ENCODE measurements at places on chromosomes 1 and 21.

GRCh38 chr1:9344426-9345200 is 51.9 kb downstream of the SPSB1 start:
- DNase-seq: no peak

- DNase-seq: no peak
These were observed 59.4 kb upstream of the NEK2 start for GRCh38 chr1:211734791-211735190.

GRCh38 chr1:2445162-2445822 is 30.8 kb upstream of the PLCH2 start:
- DNase-seq: no peak

- DNase-seq: no peak
These were observed 76.0 kb downstream of the GLIS1 start for GRCh38 chr1:53662951-53663350.

- DNase-seq: peak; percentile 86
These were observed 9.9 kb upstream of the MTARC1 start for GRCh38 chr1:220776720-220777326.

- no peak for DNase-seq
These were observed 120.6 kb upstream of the ARHGEF16 start for GRCh38 chr1:3333903-3334302.

DNA sequence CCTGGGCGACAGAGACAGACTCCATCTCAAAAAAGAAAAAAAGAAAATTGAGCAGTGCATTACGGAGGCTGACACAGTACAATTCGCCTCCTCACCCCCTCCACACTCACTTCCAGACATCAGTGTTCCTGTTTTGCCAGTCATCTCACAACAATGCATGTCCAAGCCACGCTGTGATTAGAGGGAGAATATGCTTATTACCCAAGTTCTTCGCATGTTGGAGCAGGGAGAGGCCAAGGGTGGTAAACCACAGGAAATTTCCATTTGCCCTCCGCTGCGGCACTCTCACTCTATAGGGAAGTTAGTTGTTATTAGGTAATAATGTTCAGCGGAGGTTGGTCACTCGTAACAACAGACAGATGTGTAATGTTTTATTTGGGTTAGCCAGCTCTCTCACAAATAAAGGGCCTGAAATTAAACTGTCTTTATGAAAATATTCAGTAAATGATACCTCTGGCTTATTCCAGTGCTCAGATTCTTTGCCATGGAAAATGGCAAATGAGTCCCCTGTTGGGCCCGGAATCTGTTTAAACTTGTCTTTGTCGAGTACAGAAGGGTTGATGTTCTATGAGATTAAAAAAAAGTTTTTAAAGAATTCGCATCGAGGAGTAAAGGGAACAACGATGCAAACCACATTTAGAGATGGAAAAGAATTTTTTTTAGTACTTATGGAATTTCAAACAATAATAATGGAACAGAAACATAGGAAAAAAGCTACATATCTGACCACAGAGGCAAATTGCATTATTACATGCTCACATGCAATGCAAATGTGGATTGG is 33.1 kb downstream of the KCNJ15 start:
- no peak for DNase-seq

GRCh38 chr1:69139007-69139406 is 428.7 kb upstream of the LRRC7 start:
- DNase-seq: no peak

DNA sequence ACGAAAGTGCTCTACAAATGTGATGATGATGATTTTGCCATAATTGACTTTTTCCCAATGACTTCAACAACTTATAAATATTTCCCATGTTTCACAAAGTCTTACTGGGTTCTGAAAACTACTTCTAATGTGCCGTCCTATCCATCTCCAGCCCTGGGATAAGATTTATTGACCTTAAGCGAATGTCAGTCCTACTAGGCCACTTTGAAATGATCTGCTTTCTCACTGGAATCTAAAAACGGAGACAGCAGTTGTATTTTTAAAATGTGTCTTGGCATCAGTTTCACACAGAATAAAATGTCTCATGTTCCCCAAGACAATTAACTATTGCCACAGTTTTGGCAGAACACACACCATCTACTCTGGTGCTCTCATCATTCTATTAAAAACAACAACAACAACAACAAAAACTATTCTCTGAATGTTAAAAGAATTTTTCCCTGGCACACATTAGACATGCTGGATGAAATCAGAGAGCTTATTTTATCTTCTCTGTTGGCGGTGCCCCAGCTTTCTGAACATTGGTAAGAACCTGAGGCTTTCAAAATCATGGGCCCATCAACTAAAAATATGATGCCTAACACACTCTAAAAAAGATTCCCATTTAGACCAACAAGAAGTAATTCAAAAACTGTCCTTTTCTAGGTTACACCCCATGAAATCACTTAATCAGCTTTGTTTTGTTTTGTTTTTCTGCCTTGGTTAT is 23.1 kb upstream of the DNASE2B start:
- DNase-seq: no peak

GRCh38 chr1:11058595-11059154 is 1.1 kb downstream of the SRM start:
- no peak for DNase-seq

DNA sequence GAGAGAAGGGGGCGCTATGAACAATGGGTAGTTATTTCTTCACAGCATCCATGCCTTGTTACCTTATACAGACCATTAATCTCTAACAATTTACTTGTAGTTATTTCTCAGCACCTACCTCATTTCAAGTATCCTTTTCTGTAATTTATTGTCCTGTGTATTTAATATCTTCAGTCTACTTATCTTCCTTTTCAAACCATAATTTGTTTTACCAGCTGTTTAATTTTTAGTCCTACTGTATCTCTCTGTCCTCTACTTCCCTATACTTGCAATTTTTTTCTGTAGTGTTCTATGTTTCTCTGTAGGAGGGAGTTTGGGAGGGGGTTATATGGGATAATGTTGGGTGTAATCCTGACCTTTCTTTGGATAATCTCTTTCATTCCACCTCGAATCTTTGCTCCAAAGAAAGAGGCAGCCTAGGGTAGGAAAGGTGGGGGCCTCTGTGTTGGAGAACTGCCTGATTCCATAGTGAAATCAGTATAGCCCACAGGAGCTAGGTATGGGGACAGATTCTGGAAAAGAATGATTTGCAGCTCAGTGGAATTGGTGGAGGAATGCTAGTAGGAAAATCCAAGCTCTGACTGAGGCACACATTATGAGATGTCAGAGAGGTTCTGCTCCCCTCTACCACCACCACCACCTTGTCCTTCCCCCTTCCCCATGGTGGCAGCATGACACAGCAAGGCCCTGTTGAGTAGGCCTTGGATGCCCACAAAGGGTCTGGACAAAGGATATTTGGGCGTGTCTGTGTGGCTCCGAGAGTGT is 642 bp downstream of the MLLT11 start:
- no peak for DNase-seq

DNA sequence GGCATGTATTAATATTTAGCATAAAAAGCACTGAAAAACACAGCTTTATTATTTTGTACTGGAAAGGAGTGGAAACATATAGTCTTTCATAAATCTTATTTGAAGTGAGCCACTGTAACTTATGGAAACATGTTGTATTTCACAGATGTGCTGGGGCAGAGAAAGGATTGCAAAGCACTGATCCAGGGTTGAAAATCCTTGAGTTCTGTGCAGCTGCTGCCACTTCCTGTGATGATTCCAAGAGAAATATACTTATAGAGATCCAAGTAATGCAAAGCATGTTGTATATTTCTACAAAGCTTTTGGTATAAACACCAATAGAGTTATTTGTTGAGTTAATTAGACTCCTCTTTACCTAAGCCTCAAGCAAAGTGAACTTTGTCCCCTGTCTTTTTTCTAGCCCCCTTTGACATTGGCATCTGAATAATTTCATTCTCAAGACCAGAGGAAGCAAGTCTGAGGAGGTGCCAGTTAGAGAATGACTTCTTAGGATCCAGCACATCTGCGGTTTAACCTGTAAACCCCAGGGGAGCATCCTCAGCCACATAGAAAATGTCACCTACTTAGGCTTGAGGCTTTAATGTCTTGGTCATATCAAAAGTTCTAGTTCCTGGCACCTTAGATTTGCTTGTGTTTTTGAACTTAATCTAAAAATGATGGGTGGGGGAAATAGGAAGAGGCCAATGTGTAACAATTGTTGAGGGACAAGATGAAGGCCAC is 173.3 kb downstream of the FASLG start:
- DNase-seq: no peak

DNA sequence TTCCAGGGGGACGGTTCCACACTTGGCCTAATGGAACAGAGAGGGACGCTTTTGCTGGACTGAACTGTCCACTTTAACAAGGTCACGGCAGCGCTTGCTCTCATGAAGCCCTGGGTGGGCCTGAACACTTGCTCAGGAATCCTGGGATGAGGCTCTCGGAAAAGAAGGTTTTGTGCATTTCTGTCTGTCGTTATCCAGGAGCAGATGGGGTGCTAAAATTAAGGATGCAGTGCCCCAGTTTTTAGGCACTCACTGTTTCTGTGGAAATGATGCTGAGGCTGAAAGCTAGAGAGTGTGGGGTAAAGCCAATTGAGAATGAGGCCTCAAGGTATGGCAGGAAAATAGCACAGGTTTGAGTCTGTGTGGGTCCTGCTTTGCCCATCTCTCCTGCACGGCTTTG is 111.0 kb downstream of the DAB1 start:
- DNase-seq: no peak

DNA sequence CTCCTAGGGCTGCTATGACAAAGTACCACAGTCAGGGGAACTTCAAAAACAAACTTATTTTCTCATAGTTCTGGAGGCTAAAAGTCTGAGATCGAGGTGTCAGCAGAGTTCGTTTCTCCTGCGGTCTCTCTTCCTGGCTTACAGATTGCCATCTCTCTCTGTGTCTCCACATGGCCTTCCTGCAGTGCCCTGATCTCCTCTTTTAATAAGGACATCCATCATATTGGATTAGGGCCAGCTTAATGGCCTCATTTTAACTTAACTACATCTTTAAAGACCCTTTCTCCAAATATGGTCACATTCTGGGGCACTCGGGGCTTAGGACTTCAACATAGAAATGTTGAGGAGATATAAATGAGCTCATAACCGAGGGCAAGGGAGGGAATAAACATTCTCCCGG is 12.2 kb downstream of the C1orf74 start:
- DNase-seq: no peak

DNA sequence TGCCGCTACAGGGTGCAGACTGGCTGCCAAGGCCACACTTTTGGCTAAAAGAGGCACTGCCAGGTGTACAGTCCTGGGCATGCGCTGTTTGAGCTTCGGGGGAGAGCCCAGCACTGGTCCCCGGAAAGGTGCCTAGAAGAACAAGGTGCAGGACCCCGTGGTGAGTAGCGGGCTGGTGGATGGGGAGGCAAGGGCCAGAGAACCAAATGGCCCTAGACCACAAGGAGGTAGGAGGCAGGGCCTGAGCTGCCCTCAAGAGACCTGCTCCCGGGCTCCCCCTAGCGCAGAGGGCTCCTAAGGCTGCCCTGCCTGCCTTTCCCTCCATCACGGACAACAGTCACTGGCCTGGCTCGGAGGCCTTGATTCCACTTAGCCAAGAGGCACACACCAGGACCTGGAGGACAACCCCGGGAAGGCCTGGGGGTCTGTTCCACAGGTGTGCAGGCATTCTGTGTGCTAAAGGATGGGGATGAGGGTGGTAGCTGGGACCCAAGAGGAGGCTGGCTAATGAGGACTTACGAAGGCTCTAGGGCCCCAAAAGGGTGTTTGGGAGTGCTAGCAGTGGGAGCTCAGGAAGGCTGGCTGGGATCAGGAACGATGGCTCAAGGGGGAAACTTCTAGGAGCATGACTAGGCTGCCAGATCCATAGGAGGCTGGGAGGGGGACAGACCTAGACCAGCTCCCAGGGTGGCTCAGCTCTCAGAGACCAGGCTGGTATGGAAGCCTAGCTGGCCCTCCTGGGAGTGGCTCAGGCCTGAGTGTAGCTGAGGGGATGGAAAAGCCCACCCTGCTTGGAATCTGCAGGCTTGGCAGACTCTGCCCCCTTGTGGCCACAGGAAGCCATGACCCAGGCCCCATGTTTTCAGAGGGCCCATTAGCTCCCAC is 742 bp downstream of the ARTN start:
- DNase-seq: peak; percentile 83

- DNase-seq: peak; percentile 68
These were observed 1.1 kb downstream of the C21orf58 start for GRCh38 chr21:46322351-46323226.

- DNase-seq: no peak
These were observed 111.2 kb downstream of the OMA1 start for GRCh38 chr1:58435376-58435775.

DNA sequence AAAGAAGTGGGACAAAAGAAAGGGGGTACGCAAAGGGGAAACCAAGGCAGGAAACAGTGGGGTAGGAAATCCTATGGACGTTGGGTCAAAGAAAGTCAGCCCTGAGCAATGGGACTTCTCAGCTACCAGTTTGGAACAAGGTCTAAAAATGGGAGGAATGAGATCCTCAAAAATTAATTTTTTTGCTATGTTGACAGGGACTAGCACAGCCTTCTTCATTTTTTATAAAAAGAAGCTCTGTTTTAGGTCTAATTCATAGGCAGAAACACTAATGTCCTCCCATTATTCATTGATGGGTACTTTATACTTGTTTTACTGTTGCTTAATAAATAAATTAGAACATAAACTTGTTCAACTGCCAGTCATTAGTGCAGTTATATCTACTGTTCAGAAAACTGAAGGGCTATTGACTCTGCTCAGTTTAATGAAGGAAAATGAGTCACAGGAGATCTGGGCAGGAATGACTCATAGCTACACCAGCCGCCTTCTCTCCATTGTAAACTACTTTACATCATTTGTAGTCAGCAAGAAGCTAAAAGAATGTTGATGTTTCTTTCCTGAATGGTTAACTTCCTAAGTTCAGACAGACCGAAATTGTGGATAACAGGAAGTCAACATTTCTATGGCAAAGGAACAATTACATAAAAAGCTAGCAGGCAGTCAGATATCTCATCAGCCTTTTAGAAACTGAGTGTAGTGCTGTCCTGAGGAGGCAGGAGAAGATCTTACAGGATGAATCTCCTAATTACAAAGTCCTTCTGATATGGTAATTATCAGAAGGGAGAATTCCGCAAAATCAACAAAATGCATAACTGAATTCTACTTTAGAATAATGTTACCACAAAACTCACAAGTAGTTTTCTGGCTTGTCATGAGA is 356.4 kb upstream of the PKN2 start:
- DNase-seq: no peak

DNA sequence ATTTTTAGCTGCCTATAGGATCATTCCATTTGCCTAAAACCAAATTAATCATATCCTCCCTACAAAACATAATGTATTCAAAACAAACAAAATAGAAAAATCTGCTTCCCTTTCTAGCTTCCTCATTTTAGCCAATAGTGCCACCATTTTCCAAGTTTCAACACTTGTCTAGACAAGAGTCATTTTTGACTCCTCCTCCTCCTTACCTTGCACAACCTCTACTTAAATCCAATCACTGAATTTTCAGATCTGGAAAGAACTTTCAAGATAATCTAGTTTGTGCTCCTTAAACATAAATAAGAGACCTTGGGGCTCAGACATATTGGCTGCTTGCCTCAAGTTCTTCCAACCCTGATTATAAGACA is 7.4 kb downstream of the STX6 start:
- no peak for DNase-seq

Data from activated effector memory CD4-positive, alpha-beta T cell treated with anti-CD3 and anti-CD28 coated beads, Interleukin-2, amount 50 U/mL, for 16 hours (primary cell).